Chondrocyte (in vitro differentiated cells): ENCODE measurements at places on chromosomes 3 and 15. TPM values are rescaled to one million over a fixed set of nuclear protein-coding genes. Genes with fewer than 3 reads are reported as not detected.

DNA sequence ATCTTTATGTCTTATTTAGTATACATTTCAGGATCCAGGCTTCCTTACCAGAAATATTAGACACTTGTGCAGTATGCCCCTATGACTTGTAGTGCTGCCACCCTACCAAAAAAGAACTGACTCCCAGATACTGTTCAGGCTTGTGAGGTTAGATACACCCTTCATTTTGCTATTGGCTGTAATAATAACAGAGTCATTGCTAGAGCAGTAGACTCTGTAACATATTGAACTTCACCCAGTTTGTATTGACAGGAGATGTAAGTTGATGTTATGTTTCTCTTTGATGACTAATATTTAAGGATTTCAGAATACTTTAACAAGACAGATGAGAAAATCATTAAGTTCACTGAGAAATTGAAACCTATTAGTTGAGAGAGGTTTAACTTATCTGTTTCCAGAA, 32.9 kb downstream of the RNF111 start:
- H3K4me3 ChIP-seq = no peak overlapping the region
- H3K4me1 ChIP-seq = peaks cover 4% of the 10 kb centered on the region
- peaks cover 4% of the 10 kb centered on the region for H3K36me3 ChIP-seq
- DNase-seq = no peak

DNA sequence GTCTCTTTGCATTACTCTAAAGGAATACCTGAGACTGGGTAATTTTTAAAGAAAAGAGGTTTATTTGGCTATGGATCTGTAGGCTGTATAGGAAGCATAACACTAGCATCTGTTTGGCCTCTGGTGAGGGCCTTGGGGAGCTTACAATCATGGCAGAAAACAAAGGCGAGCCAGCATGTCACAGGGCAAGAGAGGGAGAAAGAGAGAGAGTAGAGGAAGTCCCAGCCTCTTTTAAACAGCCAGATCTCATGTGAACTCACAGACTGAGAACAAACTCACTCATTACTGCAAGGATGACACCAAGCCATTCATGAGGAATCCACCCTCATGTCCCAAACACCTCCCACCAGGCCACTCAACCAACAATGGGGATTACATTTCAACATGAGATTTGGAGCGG, 974.6 kb downstream of the FHIT start:
- no peak overlapping the region for H3K4me3 ChIP-seq
- H3K36me3 ChIP-seq = no peaks in the 10 kb centered on the region
- no peak overlapping the region for H3K27ac ChIP-seq
- DNase-seq = no peak

ZNF662 gene
- total RNA-seq = not detected in 3 replicates

DNA sequence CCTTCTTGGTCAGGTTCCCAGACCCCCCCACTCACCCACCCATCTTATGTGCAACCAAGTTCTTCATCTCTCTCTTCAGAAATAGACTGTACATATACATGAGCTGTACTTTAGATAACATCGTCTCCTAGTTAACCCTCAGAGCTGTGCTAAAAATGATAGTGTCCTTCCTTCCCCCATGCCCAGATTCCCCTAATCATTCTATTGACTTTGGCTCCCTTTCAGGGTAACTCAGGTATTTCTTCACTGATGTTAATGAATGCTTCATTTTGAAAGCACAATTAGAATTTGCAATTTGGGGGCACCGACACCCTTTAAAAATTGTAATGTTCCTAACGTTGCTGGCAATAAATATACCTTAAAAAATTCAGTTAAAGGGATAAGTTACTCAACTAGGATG, 10.9 kb downstream of the PARP9 start:
- no peak for DNase-seq
- peaks cover 28% of the 10 kb centered on the region for H3K36me3 ChIP-seq
- no peaks in the 10 kb centered on the region for H3K27me3 ChIP-seq
- no peaks in the 10 kb centered on the region for H3K4me1 ChIP-seq
- H3K4me3 ChIP-seq = no peak overlapping the region

CHST2 gene
- total RNA-seq = 8.7 to 23.1 TPM (median 23.1 TPM) in 3 replicates

DNA sequence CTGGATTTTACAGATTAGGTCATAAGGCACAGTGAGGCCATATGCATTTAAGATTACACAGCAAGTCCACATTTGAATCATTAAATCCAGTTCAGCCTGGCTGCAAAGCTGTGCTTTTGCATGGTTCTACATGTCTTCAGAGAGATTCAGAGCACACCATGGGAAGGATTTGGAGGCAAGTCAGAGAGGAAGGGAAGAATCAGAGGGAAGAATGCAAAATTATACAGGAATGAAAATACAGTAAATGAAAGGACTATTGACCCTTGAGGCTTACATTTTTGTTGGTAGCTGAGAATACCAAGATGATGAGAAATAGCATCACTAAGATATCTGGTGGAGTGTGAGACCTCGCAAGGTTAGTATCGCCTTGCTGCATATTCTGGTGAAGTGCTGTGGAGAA, 13.9 kb downstream of the FILIP1L start:
- peak overlapping the region; percentile 9 for H3K27ac ChIP-seq
- no peak overlapping the region for H3K4me3 ChIP-seq
- no peaks in the 10 kb centered on the region for H3K27me3 ChIP-seq
- peaks cover 4% of the 10 kb centered on the region for H3K36me3 ChIP-seq
- no peak for DNase-seq
